Hepatic stellate cell (primary cell): ENCODE measurements at places on chromosomes 11 and 22.

GRCh38 chr11:119185981-119186634 is 833 bp downstream of the NHERF4 start:
- DNase-seq = no peak

DNA sequence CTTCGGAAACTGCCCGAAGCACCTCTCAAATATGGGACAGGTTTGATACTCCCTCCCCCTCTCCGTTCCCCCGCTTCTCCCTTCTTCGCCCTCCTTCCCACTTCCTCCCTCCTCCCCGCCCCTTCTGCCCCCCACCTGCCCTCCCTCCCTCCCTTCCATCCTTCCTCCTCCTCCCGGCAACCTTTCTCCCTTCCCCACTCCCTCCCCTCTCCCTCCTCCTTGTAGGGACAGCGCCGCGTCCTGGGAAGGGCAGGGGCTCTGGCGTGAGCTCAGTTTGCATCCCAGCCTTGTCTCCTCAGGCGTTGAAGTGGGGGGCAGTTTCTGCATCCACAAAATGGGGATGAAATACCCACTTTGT is 6.1 kb upstream of the NFAM1 start:
- no peak for DNase-seq

- no peak for DNase-seq
Observed at GRCh38 chr11:90176069-90176468, 41.6 kb downstream of the NAALAD2 start.

DNA sequence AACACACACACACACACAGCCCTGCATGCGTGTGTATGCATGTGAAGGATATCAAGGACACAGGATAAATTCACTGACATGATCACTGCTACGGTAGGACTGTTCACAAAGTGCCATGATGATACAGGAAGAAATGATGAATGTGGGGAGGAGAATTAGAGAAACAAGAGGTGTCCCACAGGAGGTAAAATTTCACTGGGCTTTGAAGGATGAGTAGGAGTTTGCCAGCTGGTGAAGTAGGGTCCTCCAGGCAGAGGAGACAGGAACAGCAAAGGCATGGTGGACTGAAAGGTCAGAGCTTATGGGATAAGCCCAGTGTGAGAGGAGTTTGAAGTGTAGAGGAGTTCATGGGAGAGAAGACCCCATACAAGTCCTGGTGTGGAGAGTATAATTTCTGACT is 18.6 kb downstream of the NECTIN1 start:
- DNase-seq = no peak

GRCh38 chr22:32044477-32044876 is 1.4 kb downstream of the SLC5A1 start:
- DNase-seq = no peak

DNA sequence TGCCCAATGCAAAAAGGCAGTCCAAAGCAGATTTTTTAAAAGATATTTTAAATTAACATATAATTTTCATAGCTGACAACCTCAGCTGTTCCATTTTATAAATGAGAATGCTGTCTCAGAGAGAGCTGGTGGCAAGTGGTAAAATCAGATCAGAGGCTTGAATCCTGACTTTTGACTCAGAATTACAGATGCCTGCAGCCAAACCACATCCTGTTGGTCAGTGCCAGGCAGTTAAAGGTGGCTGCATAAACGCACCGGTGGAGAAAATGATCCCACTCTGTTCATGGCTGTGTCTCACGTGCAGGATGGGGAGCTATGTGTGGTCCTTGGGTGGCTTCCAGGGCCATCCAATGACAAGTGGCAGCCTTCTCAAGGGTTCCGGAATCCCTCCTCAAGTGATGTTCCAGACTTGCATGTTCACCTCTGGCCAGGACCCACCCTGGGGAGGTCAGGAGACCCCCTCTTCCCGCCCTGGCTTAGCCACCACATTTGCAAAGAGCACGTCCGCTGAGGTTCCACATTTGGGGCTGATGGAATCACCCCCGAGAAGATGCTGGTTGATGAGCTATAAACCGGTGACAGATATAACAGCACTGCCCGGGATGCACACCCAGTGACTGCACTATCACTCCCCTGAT is 155.5 kb downstream of the SHANK2 start:
- DNase-seq = peak; percentile 35

GRCh38 chr11:117664897-117665296 is 132.1 kb downstream of the DSCAML1 start:
- no peak for DNase-seq

DNA sequence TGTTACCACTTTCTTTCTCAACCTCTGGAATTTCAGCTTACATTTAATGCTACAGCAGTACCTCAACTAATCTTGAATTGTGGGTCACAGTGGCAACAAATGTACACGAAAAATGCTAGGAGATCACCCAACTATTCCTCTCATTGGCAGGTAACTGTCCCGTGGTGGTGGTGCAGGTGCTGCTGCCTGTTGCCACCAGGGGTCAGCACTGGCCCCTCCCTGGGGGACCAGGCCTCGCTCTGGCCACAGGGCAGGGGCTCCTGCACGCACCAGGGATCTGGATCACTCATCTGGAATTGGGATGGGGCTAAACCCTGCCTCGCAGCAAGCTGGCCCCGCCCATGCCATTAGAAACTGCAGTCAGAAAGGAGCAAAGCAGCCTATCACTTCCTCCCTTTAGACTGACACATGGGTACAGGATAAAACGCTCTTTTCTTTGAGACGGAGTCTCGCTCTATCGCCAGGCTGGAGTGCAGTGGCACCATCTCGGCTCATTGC is 6.9 kb upstream of the POLDIP3 start:
- DNase-seq = peak; percentile 88

DNA sequence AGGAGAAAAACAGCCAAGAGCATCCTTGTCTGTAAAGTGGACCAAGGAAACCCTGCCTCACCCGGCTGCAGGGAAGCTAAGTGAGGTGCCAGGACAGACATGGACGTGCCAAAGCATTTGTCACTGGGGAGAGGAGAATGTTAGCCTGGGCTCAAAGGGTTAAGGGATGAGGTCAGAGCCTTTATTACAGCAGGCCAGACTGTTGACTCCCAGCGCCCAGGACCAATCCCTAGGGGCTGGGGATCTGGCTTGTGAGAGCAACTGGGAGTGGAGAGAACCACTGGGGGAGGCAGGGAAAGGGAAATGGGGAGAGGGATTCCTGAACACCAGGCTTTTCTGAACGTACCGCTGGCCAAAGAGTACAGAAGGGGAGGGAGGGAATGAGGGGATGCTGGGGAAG is 2.6 kb downstream of the CHRM1 start:
- no peak for DNase-seq

DNA sequence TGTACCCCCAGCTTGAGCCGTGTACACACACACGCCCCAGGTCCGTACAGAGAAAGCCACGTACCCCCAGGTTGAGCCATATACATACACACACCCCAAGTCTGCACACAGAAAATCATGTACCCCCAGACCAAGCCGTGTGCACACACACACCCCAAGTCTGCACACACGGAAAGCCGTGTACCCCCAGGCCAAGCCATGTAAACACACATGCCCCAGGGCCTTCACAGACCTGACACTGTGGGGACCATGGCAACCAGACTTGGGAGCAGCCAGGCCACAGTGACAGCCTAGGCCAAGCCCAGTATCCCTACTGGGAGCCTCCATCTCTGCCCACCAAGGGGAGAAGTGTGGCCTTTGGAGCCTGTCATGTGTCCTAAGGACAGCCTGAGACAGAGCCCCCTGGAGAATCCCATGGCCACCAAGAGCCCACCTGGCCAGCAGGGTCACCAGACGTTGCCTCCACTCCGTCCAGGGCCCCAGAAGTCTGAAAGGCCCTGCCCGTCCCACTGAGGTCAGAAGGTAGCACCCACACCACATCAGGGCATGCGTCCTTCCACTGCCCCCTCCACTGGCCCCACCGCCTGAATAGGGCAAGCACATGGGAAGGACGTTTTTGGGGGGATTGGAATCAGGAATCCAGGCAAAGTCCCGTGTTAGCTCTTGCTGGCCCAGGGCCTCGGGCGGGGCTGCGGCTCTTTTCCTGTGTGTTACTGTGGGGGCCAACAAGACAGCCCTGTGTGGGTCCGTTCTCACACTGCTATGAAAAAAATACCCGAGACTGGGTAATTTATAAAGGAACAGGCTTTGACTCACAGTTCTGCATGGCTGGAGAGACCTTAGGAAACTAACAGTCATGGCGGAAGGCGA is 636.7 kb downstream of the TBC1D22A start:
- DNase-seq = no peak

- no peak for DNase-seq
Observed at GRCh38 chr11:20156280-20156875, 3.9 kb downstream of the DBX1 start.

DNA sequence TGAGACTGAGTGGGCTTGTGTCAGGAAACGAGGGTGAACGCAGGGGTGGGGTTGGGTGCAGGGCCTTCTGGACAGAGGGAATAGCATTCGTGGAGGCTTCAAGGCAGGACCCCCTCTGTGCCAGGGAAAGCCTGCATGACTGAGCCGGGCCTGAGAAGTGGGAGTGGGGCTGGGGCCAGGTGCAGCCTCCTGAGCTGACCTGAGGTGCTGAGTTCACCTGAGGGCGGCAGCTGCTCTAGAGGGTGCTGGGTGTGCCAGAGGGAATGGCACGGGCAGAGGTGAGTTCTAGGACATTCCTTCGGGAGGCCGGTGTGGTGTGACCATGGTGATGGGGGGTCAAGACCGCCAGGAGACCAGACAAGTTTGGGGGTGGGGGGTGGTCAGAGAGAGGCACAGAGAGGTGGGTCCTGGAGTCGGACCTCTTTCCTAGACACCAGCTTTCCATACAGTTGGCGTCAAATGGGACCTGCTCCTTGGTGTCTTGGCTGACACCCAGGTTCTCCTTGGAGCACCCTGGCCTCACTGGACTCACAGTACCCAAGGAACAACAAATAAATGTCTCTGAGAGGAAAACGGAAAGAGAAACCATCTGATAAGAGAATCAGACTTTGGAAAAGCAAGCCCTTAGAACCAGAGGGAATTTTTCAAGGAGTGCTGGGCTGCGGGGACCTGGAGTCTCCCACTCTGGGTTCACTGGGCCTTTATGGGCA is 7.7 kb downstream of the MPPED1 start:
- DNase-seq = no peak

- peak; percentile 49 for DNase-seq
Observed at GRCh38 chr11:59556115-59556916, 45.0 kb downstream of the OR4D9 start.

- DNase-seq = no peak
Observed at GRCh38 chr11:114039551-114039950, 20.0 kb upstream of the ZBTB16 start.

DNA sequence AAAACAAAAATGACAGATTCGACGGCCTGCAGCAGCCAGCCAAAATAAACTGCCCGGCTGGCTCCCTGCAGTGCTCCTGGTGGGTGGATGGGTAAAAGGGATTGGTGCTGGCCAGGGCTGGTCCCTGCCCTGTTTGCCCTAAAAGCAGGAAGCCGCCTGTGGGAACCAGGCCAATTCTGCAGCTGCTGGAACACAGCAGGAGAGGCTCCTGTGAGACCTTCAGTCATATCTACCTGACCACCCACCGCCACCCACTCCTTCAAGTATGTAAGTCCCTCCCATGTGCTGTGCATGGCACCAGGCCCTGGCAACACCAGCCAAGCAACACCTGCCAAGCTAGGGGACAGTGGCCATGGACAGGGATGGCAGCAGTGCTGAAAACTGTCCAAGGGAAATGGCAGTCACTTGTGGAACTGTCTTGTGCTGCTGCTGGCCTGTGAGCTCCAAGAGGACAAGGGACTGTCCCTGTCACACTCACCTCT is 48.7 kb upstream of the ARFGAP3 start:
- DNase-seq = no peak

DNA sequence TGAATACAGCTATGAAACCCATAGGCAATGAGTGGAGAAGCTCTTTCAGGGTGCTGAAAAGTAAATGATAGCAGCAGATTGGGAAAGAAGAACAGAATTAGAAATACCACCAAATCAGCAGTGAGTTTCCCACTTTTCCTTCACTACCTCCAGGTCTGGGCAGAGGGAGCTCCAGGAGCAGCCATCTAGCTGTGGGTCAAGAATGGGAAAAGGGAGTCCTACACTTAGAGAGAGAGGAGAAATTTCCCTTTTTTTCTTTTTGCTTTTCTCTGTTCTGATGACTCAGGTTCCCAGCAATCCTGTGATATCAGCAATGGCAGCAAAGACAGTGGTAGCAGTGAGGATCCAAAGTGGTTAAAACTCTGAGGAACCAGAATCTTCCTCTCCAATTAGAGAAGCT is 263.9 kb downstream of the NXPE2 start:
- no peak for DNase-seq
